Right lung (tissue), 10 donors: ENCODE measurements at places on chromosomes 1 and 21. TPM values are rescaled to one million over a fixed set of nuclear protein-coding genes. Genes with fewer than 3 reads are reported as not detected.

DNA sequence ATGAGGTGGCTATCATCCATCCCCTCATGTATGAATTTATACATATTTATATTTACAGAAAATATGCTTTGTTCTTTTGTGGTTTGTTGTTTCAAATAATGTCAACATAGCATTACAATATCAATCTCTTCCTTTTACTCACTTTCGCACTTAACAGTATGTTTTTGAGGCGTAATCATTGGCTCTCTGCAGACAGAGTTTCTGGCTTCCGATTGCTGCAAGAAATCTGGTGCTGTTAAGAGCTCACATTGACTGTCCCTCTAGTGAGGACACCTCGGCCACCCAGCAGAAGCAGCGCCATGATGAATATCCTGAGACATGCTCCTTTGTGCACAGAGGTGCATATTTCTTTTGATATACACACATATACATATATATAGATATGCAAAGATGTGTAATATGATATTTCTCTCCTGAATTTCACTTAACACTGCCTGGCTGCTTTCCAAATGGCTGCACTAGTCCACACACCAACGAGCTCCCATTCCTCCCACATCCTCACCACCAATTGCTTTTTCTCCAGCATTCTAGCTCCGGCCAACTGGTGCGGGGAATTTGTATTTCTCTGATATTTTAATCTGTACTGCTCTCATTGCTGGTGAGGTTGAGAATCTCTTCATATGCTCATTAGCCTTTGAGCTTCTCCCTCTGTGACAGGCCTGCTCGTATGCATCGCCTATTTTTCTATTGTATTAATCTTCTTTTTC lies 248.4 kb downstream of the SIPA1L2 start:
- DNase-seq = no peak

GRCh38 chr1:205579711-205580110 lies 52.1 kb downstream of the ELK4 start:
- no peak for DNase-seq

- DNase-seq = no peak
Measured at GRCh38 chr21:42287193-42288083, 27.8 kb downstream of the TFF3 start.

- DNase-seq = peak; percentile 86
Measured at GRCh38 chr21:46035809-46036695, 54.5 kb downstream of the COL6A1 start.

- no peak for DNase-seq
Measured at GRCh38 chr1:93433407-93433961, 14.4 kb upstream of the FNBP1L start.

- DNase-seq = no peak
Measured at GRCh38 chr21:45430521-45431501, 25.8 kb downstream of the COL18A1 start.

DNA sequence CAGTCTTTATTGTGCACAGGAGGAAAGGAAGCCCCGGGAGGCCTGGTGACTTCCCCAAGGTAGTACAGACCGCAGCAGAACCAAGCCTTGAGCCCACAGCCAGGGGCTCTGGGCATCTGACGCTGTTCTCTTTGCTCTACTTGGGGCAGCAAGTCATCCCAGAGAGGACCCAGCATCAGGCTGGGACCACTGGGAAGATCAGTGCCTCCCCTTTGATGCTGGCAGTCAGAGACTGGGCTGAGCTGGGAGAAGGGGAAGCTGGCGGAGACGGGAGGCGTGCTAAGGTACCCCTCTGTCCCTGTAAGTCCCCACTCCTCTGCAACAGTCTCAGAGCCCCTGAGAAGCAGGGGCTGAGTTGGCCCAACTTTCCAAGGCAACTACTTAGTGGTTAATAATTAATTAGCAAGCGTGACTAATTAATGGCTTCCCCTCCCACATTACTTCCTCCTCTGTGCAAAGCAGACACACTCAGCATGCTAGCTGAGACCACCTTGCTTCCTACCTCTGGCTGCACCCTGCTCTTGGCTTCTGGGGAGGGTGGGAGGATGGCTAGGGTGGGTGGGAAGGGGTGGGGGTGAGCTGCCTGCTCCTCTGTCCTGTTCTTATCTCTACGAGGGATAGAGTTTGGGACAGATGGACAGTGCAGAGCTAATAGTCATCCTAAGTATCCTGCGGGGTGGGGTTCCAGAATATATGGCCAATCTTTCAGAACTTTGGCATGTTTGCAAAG lies 1.3 kb downstream of the INAVA start:
- DNase-seq = no peak

DNA sequence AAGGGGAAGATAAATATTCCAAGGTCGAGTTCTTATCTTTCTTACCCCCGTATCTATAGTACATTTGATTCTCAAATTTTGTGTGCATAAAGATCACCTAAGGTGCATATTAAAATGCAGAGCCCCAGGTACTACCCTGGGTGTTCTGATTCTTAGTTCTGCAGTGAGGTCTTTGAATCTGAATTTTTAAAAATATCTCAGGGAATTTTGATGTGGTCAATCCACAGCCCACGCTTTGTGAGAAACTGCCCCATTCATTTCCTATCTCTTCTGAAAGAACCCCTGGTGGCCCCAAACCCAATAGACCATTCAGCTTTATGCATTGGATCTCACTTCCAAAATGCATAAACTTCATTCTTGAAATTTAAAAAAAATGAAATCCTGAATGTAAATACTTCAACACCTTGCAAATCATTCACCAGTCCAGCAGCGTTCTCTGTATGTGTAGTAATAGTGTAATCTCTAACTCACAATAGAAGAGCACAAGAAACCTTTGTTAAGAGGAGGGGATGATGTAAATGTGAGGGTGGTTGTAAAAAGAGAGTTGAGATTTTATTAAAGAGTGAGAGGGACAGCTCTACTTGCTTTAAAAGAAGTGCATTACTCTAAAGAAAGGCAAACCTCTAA lies 108.8 kb upstream of the ZP4 start:
- DNase-seq = no peak

DNA sequence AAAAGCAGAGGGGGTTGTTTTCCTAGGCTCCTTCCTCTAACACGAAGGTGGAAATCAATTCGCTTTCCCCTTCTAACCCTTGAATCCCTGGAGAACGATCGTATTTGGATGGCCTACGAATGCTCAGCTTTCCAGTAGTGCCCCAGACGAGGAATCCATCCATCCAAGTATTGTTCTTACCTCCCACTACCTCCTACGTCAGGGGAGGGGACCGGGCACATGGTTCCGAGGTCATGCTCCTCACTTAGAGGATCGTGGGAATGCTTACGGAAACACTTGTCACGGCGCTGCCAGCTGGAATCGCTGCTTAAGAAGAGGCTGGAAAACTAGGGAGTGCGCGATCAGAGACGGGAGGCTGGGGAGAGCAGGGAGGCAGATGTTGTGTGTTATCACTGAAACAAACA lies 47.4 kb downstream of the CAPZB start:
- DNase-seq = no peak

- no peak for DNase-seq
Measured at GRCh38 chr1:222216255-222216754, 331.6 kb downstream of the HHIPL2 start.

DNA sequence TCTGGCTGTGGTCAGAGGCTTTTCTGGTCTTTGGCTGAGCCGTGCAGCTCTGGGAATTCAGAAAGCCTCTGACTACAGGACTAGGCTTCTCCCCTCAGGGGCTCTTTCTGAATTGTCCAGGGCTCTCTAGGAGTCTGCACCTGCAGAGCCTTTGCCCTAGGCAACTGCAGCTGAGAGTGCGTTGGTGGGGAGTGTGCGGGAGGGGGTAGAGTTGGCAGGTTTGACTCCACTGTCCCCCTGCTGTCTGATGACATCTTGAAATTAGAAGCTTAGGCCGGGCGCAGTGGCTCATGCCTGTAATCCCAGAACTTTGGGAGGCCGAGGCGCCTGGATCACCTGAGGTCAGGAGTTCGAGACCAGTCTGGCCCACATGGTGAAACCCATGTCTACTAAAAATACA lies 32.9 kb downstream of the KIAA1614 start:
- DNase-seq = no peak

DNA sequence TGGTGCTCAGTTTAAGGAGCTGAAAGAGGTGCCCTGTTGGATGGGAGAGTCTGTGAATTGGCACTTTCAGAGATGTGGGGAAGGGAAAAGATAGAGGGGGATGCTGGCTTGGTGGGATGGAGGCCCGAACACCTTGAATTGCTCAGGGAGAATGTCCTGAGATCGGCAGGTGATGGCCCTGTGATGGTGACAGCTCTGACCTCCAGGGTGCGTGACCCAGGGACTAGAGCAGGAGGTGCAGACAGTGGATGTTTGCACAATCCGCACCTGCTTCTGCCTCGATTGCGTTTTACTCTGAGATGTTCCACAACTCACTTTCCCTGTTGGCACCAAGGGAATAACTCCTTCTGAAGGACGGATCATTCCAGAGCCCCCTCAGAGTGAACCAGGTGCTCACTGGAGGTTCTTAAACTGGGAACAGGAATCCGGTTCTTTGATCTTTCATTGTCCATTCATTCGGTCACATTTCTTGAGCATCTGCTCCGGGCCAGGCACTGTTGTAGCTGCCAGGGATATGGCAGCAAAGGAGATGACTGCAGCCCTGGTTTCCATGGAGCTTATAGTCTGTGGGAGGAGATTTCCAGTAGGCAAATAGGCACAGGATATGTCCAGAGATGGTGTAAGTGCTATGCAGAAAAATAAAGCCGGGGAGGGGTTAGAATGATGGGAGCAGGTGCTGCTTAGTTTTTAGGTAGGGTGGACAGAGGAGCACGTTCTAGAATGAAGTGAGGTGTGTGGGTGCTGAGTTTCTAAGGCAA lies 226.6 kb upstream of the TMEM51 start:
- no peak for DNase-seq

DNA sequence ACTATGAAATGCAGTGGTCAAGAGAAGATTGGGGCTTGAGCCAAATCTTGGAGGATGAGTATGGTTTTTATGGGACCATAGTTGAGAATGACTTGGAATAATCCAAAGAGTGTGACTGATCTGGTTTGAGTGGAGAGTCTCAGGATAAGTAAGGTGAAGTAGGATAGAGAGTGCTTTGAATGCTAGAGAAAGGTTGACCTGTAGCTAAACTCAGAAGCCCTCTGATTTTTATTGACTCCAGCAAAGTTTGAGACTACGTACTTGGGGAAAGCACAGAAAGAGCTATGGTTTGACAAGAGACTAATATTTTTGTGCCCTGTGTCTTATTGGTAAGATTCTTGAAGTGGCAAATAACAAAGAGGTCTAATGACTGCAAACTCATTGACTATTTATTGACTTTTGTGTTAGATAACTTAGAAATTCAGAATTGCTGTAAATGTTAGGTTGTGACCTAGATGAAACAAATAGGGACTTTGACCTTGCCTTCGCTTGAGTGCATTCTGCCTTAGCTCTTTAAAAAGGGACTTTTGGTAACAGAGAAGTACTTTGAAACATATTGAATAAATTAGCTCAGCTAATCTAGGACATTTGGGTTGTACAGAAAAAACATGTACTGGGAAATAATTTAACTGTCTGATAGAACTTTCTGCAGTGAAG lies 35.1 kb downstream of the UAP1 start:
- no peak for DNase-seq

DNA sequence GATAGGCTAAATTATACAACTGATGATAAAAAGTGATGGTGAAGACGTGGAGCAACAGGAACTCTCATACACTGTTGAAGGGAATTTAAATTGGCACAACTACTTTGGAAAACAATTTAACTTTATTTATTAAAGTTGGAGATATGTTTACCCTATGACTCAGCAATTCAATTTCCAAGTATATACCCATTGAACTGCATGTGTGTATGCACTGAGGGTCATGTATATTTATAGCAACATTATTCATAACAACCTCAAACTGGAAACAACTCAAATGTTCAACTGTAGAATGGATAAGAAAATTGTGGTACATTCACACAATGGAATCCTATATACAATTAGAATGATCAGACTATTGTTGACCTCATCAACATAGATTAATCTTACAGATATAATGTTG lies 16.5 kb upstream of the BCAS2 start:
- no peak for DNase-seq

LAMC2 gene
- polyA plus RNA-seq = 53.7 TPM

KRTAP12-2 gene
- not detected for polyA plus RNA-seq

KRTAP19-3 gene
- polyA plus RNA-seq = not detected

KIF17 gene
- polyA plus RNA-seq = 5.5 TPM

SMIM11 gene
- 14.3 TPM for polyA plus RNA-seq

TNFRSF18 gene
- 0.28 TPM for polyA plus RNA-seq

PLA2G2D gene
- polyA plus RNA-seq = 0.09 TPM
